B cell (primary cell): ENCODE measurements at places on chromosomes 1 and 21. TPM values are rescaled to one million over a fixed set of nuclear protein-coding genes. Genes with fewer than 3 reads are reported as not detected.

DNA sequence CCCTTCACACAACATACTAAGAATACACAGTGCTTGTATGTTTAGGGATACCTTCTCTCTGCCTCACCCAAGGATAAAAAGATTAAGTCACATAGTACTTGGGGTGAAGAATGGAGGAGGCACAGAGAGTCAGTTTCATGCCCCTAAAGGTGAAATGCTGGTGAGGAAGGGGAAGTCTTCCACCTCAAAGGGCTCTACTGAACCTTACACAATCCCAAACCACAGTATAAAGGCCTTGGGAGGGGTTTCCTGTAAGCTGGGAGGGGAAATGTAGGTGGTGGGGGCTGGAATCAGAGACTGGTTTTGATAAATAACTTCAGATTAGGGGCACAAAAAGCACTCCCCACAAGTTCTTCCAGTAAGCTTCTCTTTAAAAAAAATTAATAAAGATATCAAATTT lies 3.5 kb downstream of the MINDY1 start:
- no peak for DNase-seq

GRCh38 chr1:180994262-180994661 lies 28.4 kb downstream of the STX6 start:
- no peak for DNase-seq

DNA sequence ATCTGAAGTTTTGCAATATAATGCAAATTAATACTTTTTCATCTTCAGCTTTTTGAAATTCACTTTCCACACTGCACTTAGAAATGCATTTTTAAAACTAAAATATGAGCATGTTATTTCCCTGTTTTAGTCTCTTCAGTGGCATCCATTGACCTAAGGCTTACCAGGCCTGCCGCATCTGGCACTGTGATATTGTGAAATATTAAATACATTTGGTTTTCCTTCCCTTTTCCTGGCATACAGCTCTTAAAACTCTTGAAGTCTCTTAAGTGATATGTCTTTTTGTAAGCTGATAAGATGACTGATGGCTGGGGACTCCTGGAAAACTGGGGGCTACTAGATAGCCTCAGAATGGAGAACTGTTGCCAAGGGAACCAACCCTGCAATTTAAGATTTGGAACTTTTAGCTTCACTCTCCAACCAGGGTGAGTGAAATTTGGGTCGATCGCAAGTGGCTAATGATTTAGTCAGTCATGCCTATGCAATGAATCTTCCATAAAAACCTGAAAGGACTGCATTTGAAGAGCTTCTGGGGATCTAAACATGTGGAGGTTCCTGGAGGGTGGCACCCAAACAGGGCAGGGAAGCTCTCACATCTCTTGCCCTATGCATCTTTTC lies 75.5 kb upstream of the PDC start:
- DNase-seq: no peak

GRCh38 chr21:15445327-15445726 lies 284.5 kb upstream of the USP25 start:
- peak; percentile 34 for DNase-seq

- no peak for DNase-seq
Observed at GRCh38 chr1:199847021-199847420, 180.5 kb upstream of the NR5A2 start.

DNA sequence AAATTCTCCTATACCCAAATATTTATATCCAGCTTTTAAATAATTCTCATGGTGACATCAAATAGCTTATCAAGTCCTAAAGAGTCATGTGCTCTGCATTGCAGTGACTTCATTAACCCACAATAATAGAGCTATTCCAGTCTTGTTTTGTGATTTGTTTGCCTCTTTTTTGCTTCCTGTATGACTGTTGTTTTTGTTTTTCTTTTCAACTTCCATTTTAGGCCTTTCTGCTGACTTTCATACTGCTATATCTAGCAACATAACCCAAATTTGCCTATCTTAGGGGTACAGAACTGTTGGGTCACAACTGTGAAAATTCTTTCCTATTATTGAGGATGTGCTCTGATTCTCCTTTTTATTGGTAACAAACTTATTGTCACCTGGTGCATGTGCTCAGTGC lies 30.3 kb downstream of the SPATA17 start:
- no peak for DNase-seq

- no peak for DNase-seq
Observed at GRCh38 chr1:228321435-228321834, 85.2 kb downstream of the TRIM11 start.

DNA sequence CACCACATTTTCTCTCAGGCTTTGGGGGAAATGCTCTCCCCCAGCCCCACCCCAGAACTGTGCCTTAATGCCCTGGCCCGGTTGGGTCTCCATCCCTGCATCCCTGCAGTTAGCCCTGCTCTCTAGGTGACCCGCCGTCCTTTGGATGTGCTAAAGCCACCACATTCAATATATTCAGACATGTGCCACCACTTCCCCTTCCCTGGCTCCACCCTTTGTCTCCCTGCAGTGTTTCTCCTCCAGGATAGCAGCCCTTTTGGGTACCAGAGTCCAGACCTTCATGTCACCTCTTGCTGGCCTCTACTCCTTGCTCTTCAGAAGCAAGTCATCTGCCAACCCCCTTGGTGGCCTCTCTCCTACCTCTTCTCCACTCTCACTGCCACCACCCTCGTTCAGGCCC lies 41.8 kb downstream of the RUNX1 start:
- no peak for DNase-seq

- no peak for DNase-seq
Observed at GRCh38 chr1:166796620-166797236, 42.5 kb upstream of the POGK start.

- DNase-seq: no peak
Observed at GRCh38 chr1:3599286-3599811, 12.0 kb downstream of the MEGF6 start.

DNA sequence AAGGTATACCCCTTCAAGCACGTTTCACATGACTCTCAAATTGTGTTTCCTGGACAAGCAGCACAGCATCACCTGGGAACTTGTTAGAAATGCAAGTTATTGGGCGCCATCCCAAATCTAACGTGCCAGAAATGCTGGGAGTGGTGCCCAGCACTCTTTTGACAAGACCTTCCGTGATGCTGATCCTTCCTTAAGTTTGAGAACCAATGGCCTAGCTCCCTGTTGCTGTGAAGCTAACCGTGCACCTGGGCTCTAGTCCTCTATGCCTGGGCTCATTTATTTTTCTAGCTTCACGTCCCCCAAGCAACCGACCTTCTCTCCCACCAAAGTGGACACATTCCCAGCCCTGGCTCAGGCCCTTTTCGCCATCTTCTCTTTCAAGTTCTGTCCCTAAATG lies 4.3 kb downstream of the BEST4 start:
- DNase-seq: no peak

The CTSS gene
- total RNA-seq: 221 and 241 TPM in 2 replicates

The SELENBP1 gene
- 0.22 and 0.37 TPM in 2 replicates for total RNA-seq

The CD1E gene
- total RNA-seq: not detected in 2 replicates

The GJB5 gene
- total RNA-seq: not detected in 2 replicates

The CSMD2 gene
- total RNA-seq: not detected in 2 replicates

The LCE6A gene
- total RNA-seq: not detected in 2 replicates

The AMY1A gene
- not detected in 2 replicates for total RNA-seq
